Activated CD8-positive, alpha-beta memory T cell treated with anti-CD3 and anti-CD28 coated beads for 4 hours (primary cell): ENCODE measurements at places on chromosomes 2 and 18.

- DNase-seq, result no peak
These were observed 39.3 kb upstream of the ZEB2 start for GRCh38 chr2:144559242-144559641.

DNA sequence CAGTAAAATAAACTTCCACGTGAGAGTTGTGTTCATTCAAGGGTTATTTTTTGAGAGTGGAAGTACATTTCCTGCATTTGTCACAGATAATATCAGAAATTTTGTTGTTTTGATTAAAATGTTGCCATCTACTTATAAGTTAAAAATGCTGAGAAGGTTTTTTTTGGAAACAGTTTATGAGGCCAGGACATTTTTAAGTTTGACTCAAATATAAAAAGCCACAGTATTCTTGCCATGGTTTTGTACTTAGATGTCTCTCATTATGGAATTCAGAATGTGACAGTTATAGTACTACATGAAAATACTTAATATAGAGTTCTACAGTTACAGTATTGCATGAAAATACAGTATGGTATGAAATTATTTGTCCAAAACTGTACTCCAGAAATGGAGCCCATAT lies 44.1 kb downstream of the PDK1 start:
- DNase-seq, result no peak

GRCh38 chr2:203361922-203362321 lies 33.7 kb downstream of the ABI2 start:
- no peak for DNase-seq

DNA sequence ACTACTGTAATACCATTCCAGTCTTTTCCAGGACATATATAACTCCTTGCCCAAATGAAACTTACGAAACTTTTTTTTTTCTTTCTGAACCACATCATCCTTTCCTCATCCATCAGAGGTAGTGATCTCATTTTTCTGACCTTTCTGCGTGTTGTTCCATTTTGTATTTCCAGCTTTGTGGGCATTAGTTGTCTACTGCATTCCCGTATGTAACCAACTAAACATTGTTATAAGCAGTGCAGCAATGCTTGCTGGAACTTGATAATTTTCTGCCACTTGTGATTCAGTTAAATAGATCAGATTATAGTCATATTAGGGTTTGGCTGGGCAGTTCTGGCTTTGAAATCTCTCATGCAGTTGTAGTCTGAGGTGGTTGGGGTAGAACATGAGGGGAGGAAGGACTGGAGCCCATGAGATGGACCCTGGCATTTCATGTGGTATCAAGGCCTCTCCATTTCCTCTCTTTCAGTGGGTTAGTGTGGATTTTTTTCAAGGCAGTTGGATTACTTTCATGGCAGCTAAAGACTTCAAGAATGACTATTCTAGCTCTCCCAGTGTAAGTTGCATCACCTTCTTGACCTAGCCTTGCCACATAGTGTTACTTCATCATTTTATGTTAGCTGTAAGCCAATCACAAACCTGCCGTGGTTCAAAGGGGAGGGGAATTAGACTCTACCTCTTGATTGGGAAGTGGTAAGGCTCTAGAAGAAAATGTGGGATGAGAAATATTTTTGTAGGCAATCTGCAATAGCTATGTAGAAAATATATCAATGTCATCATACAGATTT lies 80.5 kb downstream of the EHBP1 start:
- no peak for DNase-seq

DNA sequence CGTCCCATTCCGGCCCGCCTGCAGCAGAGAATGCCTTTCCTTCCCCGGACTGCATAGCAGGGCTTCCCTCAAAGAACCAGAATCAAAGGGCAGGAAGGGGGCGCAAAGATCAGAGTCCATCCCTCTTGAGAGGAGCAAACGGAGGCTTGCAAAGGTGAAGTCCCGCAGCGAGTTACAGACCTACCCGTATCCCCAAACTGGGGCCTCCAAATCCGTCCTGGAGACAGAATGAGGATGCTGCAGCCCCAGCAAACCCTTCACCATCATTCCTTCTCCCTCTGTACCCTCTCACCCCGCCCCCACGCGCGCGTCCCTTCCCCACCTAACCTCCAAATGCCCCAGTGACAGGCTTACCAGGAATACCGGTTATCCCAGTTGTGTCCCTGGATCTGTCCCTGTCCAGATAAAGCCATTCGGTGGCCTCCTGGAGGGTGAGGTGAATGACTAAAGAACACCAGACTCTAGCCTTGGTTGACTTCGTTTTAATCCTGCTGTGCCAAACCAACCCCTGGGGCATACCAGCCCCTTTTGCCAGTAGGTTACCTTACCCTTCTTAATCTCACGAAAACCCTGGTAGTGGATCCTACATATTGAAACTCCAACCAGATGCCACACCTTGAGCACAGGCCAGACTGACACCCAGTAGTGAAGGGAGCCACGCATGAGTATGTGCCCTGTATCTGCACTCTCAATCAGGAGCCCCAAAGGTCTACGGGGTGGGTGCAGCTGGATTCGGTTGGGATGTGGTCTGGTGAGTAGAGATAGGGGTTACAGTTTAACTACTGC lies 961 bp upstream of the SLC40A1 start:
- DNase-seq, result no peak

GRCh38 chr2:128710242-128710641 lies 391.6 kb upstream of the HS6ST1 start:
- DNase-seq, result no peak

- DNase-seq, result no peak
These were observed 219.3 kb upstream of the APCDD1 start for GRCh38 chr18:10234912-10235660.

DNA sequence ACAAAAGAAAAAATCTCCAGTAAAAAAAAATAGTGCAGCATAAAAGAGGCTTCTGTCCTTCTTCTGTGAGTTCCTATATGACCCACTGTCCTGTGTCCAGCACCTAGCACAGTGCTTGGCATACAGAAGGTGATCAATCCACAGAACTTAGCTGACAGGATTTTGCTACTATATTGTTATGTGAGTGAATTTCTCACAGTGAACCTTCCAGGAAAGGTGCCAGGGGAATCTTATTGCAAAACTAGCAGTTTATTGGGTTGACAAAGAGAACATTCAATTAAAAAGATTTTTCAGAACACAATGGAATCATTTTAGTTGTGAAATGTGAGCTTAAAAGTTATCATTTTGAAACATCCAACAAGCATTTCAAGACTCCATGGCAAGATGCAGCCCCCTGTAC lies 12.4 kb upstream of the TRIB2 start:
- DNase-seq, result no peak

GRCh38 chr2:156189143-156189542 lies 143.4 kb downstream of the NR4A2 start:
- no peak for DNase-seq

- DNase-seq, result no peak
These were observed 12.9 kb upstream of the TEX51 start for GRCh38 chr2:126885751-126886210.

DNA sequence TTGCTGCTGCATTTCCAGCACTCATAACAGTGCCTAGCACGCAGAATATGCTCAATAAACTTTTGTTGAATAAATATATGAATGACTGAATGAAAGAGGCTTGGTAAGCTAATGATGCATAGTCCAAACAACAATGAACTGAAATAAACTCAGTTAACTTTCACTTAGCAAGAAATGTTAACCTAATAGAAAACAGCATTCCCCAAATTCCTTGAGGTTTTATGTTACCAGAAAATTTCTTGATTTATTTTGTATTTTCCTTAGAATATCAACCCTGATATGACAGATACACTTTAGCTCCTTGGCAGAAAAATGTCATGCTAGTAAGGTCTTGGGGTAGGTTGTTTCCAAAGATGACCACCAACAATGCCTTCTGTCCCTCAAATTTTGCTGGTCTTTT lies 217.4 kb downstream of the KCNE4 start:
- DNase-seq, result no peak

- no peak for DNase-seq
These were observed 225.7 kb downstream of the MTX2 start for GRCh38 chr2:176494949-176495353.
